ENCODE measurements at places on chromosomes 12 and 14.

DNA sequence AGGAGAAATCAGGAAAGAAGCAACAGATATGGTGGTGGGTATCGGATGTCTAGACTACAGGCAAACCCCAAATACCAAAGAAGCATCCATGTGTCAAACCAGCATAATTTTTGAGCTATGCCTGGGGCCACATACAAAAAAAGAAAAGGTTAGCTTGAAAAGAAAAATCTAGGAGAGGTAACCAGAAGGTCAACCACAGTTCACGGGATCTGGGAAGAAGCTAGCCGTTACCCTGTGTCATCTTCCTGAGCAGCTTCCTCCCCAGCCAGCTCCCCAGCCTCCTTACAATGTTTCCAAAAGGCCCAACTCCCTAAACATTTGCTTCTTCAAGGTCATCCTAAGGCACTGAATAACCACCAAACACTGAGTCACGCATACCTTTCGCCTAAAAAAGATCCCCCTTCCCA, 3.1 kb downstream of the SINHCAF start:
- DNase-seq: peak; percentile 20

GRCh38 chr12:125518074-125518473, 452.8 kb downstream of the AACS start:
- DNase-seq: no peak

DNA sequence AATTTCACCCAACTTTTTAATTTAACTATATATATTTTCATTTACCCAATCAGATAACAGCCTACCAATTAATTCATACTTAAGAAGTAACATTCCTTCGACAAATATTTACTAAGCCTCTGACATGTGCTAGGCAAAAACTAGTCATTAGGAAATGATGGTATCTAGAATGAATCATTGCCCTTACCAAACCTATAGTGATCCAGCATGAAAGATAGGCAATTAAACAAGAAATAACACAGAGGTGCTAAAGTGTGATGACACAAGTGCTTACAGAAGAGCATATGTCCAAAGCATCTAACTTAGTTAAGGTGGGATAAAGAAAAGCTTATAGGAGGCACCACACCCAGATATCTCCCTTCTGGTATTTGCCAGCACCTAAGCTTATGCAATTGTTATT, 166.5 kb upstream of the RASSF8 start:
- DNase-seq: no peak

DNA sequence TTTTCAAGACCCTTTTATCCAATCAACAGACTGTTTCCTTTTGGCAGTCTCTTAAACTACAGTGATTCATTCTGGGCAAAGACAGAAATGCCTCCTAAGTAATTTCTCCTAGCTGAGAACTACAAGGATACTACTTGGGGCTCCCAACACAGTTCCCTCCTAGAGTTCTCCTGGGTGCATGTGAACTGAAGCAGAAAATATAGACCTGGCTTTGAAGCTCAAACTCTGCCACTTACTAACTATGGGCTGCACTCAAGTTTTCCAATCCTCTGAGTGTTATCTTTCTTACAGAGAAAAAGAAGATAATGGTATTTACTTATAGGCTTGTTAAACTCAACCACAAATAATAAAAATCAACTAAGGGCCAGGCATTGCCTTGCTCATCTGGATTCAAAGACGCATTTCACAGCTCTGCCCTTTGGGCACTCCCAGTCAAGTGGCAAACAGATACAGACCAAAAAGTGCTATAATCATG, 97.6 kb downstream of the EFCAB11 start:
- no peak for DNase-seq

DNA sequence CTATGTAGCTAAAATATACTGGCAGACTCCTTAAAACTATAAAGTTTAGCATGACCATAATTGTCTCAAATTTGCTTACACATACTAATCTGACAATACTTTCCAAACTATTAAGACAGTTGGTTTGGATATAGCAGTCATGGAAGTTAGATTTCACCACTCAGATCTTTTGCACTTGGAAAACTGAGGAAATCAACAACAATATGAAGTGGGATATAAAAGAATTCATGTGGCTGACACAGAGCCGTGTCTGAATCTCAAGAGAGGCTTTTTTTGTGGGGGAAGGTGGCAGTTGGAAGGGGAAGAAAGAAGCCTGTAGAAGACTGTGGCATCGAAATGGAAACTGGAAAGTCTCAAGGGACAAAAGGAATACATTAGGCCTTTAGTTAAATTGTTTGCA, 166.6 kb upstream of the FLRT2 start:
- no peak for DNase-seq

- DNase-seq: no peak
Observed at GRCh38 chr12:26334621-26335124, 139.3 kb downstream of the SSPN start.

- no peak for DNase-seq
Observed at GRCh38 chr12:58067610-58068387, 126.4 kb downstream of the ATP23 start.

GRCh38 chr12:10094646-10095395, 4.0 kb downstream of the CLEC1A start:
- peak; percentile 5 for DNase-seq

DNA sequence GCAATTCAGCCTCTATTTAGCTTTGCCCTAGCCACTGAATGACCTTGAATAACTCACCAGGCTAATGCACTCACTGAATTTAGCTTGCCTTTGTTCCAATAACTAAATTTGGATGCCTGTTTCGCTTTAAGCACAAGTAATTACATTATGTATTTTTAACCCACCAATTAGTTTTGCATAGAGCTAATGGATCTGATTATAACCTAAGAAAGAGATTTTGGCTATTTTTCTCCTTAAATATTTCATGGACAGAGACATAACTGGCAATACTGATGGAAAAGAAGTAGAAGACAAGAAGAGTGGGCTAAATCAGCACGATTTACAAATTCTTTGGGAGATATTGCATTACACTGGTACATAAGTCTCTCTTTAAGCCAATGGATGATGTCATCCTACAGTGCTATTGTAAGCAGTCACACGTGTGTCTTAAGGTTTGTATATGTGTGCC, 85.7 kb downstream of the AKAP6 start:
- DNase-seq: no peak

DNA sequence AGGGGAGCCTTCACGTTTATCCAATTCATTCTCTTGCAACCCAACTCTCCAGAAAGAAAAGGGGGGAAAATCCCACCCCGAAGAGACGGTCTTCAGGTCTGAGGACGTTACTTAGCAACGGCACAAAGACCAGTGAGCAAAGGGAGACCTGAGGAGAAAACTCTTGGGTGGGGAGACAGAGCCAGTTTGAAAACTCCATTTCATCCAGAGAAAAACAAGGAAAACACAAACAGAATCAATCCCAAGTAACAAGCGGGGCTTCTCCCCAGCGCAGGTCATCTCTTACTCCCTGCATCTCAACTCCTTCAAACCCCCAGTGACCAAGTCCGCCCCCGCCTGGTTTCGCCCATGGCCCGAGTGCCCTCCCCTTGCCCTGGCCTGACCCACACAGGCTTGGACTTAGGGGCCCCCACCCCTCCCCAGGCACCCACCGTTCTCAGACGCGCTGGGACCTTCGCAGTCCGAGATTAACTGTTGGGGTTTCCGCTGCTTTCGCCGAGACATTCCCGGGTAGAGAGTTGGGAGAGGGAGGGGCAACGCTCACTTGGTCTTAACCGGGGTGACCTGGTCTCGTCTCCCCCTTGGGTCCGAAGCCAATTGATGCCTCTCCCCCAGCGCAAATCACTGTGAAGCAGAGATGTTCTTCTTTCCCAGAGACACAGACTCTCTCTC, 10.4 kb upstream of the SALL2 start:
- no peak for DNase-seq

DNA sequence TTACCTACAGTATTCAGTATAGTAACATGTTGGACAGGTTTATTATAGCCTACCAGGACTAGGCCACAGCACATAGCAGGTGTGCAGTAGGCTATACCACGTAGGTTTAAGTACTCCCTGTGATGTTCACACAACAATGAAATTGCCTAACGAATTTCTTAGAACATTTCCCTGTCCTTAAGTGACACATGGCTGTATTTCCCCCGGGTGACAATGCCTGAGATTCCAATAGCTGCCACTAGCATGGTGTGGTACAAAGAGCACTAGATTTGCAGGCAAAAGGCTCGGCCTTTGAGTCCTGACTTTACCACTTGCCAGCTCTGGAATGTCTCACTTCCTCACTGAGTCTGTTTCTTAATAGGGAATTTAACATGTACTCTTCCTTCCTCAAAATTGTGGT, 19.7 kb downstream of the PTPN21 start:
- DNase-seq: no peak

GRCh38 chr12:115455268-115455681, 771.3 kb upstream of the TBX3 start:
- no peak for DNase-seq

DNA sequence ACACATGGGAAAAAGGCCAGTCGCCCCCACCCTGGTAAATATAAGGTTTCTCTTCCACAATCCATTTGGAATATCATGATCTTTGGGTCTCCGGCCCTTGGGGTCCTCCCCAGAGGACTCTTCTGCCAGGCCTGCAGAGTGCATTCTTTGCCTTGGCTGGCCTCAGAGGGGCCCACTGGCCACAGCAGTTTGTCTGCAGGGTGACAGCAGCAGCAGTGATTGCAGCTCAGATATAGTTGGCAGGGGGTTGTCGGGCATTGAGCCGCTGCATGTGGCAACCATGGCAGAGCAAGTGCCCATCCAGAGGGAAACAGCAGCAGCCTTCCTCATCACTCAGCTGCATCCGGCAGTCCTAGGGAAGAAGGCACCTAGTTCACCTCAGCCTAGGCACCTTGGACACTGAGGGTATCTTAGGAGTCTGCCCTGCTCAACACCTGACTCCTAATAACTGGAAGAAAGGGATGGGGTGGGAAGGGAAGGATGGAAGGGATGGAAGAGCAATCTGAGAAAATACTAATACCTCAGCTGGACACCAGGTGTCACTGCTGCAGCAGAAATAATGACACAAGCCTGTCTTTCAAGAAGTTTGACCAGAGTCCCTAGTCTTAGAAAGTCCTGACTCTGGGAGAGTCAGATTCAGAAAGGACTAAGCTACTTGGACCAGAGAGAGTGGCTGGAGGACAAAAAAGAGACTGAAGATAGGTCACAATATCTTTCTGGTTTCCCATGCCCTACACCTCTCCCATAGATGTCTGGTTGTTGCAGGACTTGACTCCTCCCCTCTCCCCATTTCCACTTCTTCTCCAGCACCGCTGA, 8.9 kb downstream of the AJUBA start:
- peak; percentile 57 for DNase-seq

DNA sequence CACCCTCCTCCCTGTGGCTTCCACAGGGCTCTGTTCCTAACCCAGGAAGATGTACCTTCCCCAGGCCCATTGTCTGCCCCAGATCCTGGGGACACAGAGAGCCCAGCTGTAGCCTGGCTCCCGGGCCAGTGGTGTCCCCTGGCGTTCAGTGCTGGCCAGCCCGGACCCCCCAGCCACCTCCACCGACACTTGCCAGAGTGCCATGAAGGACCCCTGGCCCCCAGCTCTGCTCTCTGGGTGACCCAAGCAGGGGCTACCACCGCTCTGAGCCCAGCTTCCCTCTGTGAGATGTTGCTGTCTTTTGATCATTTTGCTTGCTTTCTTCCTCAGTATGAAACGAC, 6.2 kb downstream of the INF2 start:
- no peak for DNase-seq

DNA sequence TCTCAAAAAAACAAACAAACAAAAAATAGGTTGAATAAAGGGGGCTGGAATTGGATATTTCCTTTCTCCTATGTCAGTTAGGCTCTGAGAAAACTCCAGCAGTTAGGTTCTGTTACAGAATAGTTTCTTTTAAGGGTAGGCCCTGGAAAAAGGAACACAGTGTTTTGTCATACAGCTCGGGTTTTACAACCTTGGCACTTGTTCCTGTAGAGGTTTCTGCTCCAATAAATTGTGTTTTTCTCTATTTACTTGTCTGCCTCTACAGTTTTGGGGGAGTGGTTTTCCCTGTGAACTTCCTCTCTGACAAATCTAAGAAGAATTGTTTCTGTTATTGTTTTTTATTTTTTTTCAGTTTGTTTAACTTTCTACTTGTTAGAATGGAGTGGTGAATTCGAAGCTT, 167.6 kb downstream of the ACSS3 start:
- DNase-seq: no peak

GRCh38 chr12:10392394-10392930, 2.6 kb upstream of the KLRK1 start:
- peak; percentile 73 for DNase-seq

DNA sequence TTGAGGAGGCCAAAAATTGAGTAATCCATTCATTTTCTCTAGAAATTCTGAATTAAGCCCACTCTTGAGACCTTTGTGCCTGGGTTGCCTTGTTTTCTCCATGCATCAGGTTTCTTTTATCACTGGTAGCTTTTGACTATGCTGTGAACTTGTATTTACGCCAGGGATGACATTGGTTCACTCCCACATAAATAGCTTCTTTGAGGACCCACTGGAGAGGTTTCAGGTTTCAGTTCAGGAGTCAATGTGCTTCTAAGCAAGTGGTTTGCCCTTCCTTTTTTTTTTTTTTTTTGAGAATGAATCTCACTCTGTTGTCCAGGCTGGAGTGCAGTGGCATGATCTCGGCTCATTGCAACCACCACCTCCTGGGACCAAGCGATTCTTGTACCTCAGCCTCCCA, 10.2 kb upstream of the SLC17A8 start:
- no peak for DNase-seq

- DNase-seq: peak; percentile 30
Observed at GRCh38 chr12:121580959-121581685, at the start of gene KDM2B. TSS of gene KDM2B (minus strand) at chr12:121581023. CDS start at chr12:121580911, 112 bp downstream.

DNA sequence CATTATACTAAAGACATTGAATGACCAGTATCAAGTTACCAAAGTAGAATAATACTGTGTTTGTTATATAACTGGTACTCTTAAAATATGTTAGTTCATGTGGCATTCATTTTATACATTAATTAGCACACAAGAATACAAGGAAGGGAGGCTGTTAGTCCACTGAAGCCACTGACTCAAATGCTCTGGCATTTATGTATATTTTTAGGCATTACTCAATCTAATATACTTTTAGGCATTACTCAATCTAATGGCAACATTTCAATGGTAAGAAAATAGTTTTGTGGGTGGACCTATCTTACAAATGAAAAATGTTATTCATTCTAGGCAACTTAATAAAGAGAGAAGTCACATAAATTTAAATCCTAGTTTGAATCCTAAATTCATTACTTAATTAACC, 874.4 kb upstream of the USP15 start:
- DNase-seq: no peak

GRCh38 chr12:117036046-117036445, 63.2 kb downstream of the TESC start:
- DNase-seq: no peak

DNA sequence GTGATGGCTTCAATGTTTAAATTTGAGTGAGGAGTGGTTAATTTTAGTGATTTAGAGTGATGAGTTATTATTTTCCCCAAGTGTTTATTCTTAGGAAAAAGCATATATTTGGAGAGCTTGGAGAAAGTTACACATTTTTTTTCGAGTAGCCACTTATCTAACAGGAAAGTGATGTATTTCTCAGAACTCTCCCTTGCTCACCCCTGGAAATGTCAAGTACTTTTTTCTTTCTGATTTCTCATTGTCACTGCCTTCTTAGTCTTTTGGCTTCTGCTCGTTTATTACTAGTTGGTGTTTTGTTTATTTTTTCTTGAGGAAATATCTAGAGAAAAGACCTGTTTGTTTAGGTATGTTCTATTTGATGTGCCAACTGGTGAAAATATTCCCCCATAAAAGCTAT, 58.8 kb downstream of the AEBP2 start:
- DNase-seq: no peak
